ENCODE measurements at places on chromosomes 5 and 9. TPM values are rescaled to one million over a fixed set of nuclear protein-coding genes. Genes with fewer than 3 reads are reported as not detected.

- H3K27ac ChIP-seq, result no peak overlapping the region
- DNase-seq, result no peak
- H3K27me3 ChIP-seq, result no peaks in the 10 kb centered on the region
- H3K4me1 ChIP-seq, result no peaks in the 10 kb centered on the region
Measured at GRCh38 chr5:80161165-80161564, 94.7 kb downstream of the SERINC5 start.

Gene APBA1
- 2.4 TPM for total RNA-seq

Gene AMBP
- total RNA-seq, result 1.2 TPM

DNA sequence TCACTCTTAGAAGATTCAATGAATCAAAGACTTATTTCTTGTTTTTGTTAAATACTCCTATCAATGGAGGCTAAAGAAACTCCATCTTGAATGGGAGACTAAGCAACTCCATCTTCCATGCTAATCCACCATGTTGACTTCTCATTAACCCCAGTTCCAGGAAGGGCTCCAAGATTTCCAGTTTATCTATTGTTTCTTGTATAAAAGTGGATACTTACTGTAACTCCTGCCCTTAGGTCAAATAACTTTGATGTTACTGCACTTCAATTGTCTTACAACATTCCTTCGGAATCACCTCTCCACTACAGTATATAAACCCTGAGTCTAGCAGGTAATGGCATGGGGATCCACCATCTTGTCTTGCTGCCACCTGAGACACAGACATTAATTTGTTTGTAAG, 63.0 kb downstream of the PUM3 start:
- no peak overlapping the region for H3K4me3 ChIP-seq
- no peaks in the 10 kb centered on the region for H3K27me3 ChIP-seq
- H3K4me1 ChIP-seq, result no peaks in the 10 kb centered on the region
- DNase-seq, result no peak
- H3K27ac ChIP-seq, result no peak overlapping the region
- no peaks in the 10 kb centered on the region for H3K36me3 ChIP-seq

GRCh38 chr5:42908086-42908485, 96.4 kb upstream of the SELENOP start:
- H3K4me3 ChIP-seq, result peak overlapping the region; percentile 20
- no peaks in the 10 kb centered on the region for H3K4me1 ChIP-seq
- H3K36me3 ChIP-seq, result no peaks in the 10 kb centered on the region
- no peak for DNase-seq
- H3K27ac ChIP-seq, result peak overlapping the region; percentile 2

Gene GRXCR2
- not detected for total RNA-seq

Gene POLR3G
- 2.0 TPM for total RNA-seq

DNA sequence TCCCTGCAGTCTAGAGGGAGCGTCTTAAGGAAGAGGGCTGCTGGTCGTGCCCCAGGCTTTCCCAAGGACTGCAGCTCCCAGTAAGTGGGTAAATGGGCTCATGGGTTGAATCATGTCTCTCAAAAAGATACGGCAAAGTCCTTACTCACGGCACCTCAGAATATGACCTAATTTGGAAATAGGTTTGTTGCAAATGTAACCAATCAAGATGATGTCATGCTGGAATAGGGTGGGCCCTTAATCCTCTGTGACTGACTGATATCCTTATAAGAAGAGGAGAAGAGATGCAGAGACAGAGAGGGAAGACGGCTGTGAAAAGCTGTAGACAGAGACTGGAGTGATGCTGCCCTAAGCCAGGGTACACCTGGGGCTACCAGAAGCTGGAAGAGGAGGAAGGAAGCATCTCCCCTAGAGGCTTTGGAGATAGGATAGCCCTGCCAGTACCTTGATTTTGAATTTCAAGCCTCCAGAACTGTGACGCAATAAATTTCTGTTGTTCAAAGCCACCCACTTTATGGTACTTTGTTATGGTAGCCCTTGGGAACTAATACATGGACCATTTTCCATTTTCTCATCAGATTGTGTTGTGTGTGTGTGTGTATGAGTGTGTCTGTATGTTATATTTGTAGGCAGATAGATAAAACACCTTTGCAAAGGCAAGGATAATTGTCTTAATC, 15.0 kb downstream of the GALNT10 start:
- H3K36me3 ChIP-seq, result peaks cover 6% of the 10 kb centered on the region
- peaks cover 10% of the 10 kb centered on the region for H3K4me1 ChIP-seq
- no peaks in the 10 kb centered on the region for H3K27me3 ChIP-seq
- H3K27ac ChIP-seq, result no peak overlapping the region
- H3K4me3 ChIP-seq, result no peak overlapping the region

Gene ADAMTS12
- 34.4 TPM for total RNA-seq

DNA sequence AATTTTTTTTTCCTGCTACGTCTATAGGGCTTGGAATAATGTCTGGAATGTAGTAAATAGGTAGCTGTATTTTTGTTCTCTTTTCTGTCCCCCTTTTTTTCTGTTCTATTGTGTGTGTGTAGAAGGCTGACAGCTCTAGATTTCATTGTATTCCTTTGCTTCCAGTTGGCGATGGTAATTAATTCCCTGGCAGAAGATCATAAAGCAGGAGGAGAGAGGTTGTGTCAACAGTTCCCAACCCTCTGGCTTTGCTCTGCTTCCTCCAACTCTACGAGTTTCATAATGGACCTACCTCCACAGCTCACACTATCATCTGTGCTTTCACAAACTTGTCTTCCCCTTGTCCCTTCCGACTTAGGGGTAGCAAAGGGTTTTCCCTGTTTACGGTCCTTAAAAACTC, 117.9 kb upstream of the CDH18 start:
- H3K4me1 ChIP-seq, result no peaks in the 10 kb centered on the region
- no peaks in the 10 kb centered on the region for H3K27me3 ChIP-seq
- no peak for DNase-seq
- H3K4me3 ChIP-seq, result no peak overlapping the region
- H3K27ac ChIP-seq, result no peak overlapping the region

DNA sequence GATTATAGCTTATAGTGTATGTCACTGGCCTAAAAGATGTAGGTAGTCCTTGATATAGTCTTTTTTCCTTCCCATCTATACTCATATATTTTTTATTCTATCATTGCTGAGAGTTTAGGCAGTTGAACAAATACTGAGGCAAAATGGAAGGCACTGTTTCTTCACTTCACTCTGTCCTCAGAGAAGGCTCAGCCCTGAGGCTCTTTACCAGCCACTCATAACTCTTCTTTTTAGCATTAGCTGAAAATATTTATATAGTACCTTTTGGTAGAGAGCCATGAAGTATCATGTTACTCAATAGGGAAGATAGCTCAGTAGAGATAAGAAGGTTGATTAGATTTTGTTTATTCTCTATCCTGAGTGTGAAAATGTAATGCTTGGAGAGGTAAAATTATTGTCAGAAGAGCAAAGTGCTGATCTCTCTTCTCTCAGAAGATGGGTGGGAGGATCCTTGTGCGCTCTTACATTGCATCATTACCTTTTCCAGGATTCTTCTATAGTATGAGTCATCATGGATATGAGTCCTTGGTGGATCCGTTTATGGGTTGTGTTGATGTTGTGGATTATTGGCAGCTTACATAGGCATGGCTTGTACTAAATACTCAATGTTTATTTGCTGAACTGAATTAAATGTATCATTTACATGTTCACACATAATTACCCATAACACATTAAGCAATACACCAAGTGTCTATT, 88.1 kb downstream of the ANXA1 start:
- no peak overlapping the region for H3K27ac ChIP-seq
- no peak overlapping the region for H3K4me3 ChIP-seq
- H3K27me3 ChIP-seq, result no peaks in the 10 kb centered on the region

Gene FBXL7
- total RNA-seq, result 14.5 TPM

GRCh38 chr5:124131466-124131865, 615.0 kb downstream of the ZNF608 start:
- H3K36me3 ChIP-seq, result no peaks in the 10 kb centered on the region
- no peaks in the 10 kb centered on the region for H3K4me1 ChIP-seq
- no peak for DNase-seq
- H3K27ac ChIP-seq, result no peak overlapping the region

Gene RASGRF2
- total RNA-seq, result 7.0 TPM

Gene TRAF1
- total RNA-seq, result 4.4 TPM

GRCh38 chr5:135318924-135319323, 80.1 kb downstream of the MACROH2A1 start:
- no peaks in the 10 kb centered on the region for H3K27me3 ChIP-seq
- no peaks in the 10 kb centered on the region for H3K36me3 ChIP-seq
- no peak overlapping the region for H3K27ac ChIP-seq
- H3K4me3 ChIP-seq, result no peak overlapping the region
- H3K4me1 ChIP-seq, result no peaks in the 10 kb centered on the region

Gene IL4
- total RNA-seq, result not detected

DNA sequence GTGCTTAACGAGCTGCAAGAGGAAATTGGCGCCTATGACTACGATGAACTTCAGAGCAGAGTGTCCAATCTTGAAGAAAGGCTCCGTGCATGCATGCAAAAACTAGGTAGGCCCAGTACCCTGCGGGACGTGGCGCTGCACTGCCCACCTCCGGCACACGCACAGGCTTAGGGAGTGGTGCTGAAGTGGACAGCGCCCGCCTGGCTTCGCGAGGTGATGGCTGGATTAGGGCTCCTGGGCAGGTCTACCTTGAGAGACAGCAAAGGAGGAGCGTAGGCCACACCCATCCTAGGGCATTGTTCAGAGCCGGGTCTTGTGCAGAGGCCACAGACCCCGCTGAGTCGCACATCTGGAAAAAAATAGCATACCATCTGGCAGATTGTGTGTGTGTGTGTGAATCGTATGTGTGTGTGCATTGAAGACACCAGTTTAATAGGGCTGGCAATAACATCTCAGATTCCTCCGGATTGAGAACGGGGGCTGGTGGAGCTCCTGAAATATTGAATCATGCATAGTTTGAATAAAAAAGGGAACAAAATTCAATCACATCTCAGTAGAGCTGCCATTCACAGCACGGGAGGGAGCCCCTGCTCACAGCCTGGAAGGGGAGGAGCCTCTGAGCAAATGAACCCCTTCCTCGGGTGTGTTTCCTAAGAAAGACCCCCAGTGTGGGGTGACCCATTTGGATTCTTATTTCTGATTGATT, 11.1 kb downstream of the OLFM1 start:
- H3K27me3 ChIP-seq, result peaks cover 21% of the 10 kb centered on the region
- H3K36me3 ChIP-seq, result no peaks in the 10 kb centered on the region
- no peak overlapping the region for H3K4me3 ChIP-seq
- H3K27ac ChIP-seq, result no peak overlapping the region
- DNase-seq, result peak; percentile 75
- no peaks in the 10 kb centered on the region for H3K4me1 ChIP-seq

GRCh38 chr5:10546186-10546585, 17.7 kb upstream of the ANKRD33B start:
- no peak overlapping the region for H3K4me3 ChIP-seq
- no peaks in the 10 kb centered on the region for H3K27me3 ChIP-seq
- no peaks in the 10 kb centered on the region for H3K4me1 ChIP-seq

GRCh38 chr5:148973455-148973854, 89.4 kb downstream of the SH3TC2 start:
- H3K27me3 ChIP-seq, result no peaks in the 10 kb centered on the region
- H3K4me3 ChIP-seq, result no peak overlapping the region
- H3K4me1 ChIP-seq, result peaks cover 27% of the 10 kb centered on the region
- H3K27ac ChIP-seq, result peak overlapping the region; percentile 73
- H3K36me3 ChIP-seq, result no peaks in the 10 kb centered on the region

DNA sequence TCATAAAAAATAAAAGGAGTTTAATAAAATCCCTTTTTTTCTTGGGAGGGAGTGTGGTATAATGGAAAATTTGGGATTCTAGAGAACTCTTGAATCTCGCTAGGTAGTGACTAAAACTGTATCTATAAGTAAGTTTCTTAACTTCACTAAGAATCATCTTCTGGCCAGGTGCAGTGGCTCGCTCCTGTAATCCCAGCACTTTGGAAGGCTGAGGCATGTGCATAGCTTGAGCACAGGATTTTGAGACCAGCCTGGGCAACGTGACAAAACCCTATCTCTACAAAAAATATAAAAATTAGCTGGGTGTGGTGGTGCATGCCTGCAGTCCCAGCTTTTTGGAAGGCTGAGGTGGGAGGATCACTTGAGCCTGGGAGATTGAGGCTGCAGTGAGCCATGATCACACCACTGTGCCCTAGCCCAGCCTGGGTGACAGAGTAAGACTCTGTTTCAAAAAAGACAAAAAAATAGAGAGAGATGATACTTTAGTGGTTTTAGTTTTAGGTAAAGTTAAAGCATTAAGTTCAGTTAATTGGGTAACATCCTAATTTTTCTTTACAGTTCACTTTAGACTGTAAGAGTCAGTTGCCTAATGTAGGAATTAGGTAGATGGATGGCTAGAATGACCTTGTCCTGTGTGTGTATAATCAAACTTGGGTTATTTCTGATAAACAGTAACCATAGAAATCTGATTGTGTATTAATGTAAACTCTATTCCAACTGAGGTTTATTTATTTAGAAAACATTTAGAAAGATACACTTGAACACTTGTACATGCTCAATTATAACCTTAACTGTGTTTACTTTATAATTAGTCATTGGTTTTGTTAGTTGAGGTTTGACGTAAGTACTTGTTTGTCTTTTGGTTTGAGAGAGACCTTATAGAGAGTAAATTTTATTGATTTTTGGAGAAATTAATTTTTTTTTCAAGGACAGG, 17.8 kb downstream of the UNC13B start:
- no peaks in the 10 kb centered on the region for H3K4me1 ChIP-seq
- H3K36me3 ChIP-seq, result no peaks in the 10 kb centered on the region
- no peak overlapping the region for H3K4me3 ChIP-seq
- no peak for DNase-seq

DNA sequence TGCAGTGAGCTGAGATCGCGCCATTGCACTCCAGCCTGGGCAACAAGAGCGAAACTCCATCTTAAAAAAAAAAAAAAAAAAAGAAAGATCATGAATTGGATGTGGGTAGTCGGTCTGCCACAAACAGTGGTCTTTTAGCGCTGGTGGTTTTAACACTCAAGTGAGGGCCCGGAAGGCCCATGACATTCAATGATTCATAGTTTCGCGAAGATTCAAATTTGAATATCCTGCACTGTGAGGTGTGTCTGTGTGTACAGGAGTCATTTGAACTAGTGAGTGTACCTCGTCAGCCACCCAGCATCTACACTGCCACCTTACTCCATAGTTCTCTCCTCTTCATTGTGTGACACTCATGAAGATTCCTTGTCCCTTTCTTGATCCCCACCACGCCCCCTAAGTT, 41.3 kb downstream of the CFAP77 start:
- no peaks in the 10 kb centered on the region for H3K36me3 ChIP-seq
- DNase-seq, result no peak
- H3K4me3 ChIP-seq, result no peak overlapping the region
- H3K27ac ChIP-seq, result no peak overlapping the region
- H3K27me3 ChIP-seq, result no peaks in the 10 kb centered on the region

Gene FOXD4L3
- total RNA-seq, result not detected

GRCh38 chr5:146849694-146850303, 28.8 kb downstream of the PPP2R2B start:
- no peak for DNase-seq
- no peak overlapping the region for H3K4me3 ChIP-seq
- no peaks in the 10 kb centered on the region for H3K27me3 ChIP-seq
- no peak overlapping the region for H3K27ac ChIP-seq

Gene PCDHGA11
- total RNA-seq, result 3.4 TPM

- DNase-seq, result no peak
- no peaks in the 10 kb centered on the region for H3K4me1 ChIP-seq
Measured at GRCh38 chr5:159855476-159856191, 60.6 kb upstream of the ADRA1B start.

GRCh38 chr5:116566251-116566650, 8.4 kb downstream of the SEMA6A start:
- peaks cover 21% of the 10 kb centered on the region for H3K27me3 ChIP-seq
- H3K27ac ChIP-seq, result no peak overlapping the region
- H3K4me3 ChIP-seq, result no peak overlapping the region
- no peaks in the 10 kb centered on the region for H3K4me1 ChIP-seq
